ENCODE measurements at places on chromosomes 3 and 15. TPM values are rescaled to one million over a fixed set of nuclear protein-coding genes. Genes with fewer than 3 reads are reported as not detected.

Gene CFAP92
- total RNA-seq = 3.5 TPM

DNA sequence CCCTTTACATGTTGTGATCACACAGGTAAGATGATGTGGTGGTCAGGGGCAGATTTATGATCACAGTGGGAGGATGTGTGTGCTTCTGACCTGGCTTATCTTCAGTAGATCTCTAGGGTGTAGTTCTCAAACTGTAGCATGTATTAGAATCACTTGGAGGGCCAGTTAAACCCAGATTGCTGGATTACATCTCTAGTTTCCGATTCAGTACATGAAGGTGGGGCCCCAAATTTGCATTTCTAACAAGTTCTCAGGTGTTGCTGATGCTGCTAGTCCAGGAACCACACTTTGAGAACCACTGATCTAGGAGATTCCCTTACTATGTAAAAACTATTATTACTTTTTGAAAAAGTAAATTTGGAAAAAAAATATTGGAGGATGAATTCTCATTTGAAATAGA lies 199.3 kb upstream of the GOLIM4 start:
- H3K4me1 ChIP-seq = no peaks in the 10 kb centered on the region
- H3K4me3 ChIP-seq = no peak overlapping the region
- no peak for DNase-seq
- H3K27ac ChIP-seq = no peak overlapping the region
- no peaks in the 10 kb centered on the region for H3K36me3 ChIP-seq

GRCh38 chr15:86540840-86541467 lies 461.3 kb downstream of the AGBL1 start:
- no peaks in the 10 kb centered on the region for H3K36me3 ChIP-seq
- no peak for DNase-seq
- no peak overlapping the region for H3K27ac ChIP-seq
- no peaks in the 10 kb centered on the region for H3K27me3 ChIP-seq

Gene RHCG
- 0.14 TPM for total RNA-seq

Gene TASOR
- 204 TPM for total RNA-seq
